ENCODE measurements at places on chromosomes 2 and 18.
A peak's percentile ranks its signal among the peaks of the same experiment; 100 is the strongest.

GRCh38 chr2:143839456-143839855 lies 680.5 kb downstream of the ZEB2 start:
- H3K4me3 ChIP-seq: no peak overlapping the region
- no peak overlapping the region for H3K27ac ChIP-seq
- DNase-seq: no peak
- H3K4me1 ChIP-seq: no peaks in the 10 kb centered on the region
- no peaks in the 10 kb centered on the region for H3K27me3 ChIP-seq

GRCh38 chr2:27596627-27597026 lies 13.8 kb downstream of the ZNF512 start:
- no peak for DNase-seq
- no peaks in the 10 kb centered on the region for H3K27me3 ChIP-seq
- H3K27ac ChIP-seq: no peak overlapping the region
- H3K36me3 ChIP-seq: peaks cover 58% of the 10 kb centered on the region
- H3K4me1 ChIP-seq: peaks cover 7% of the 10 kb centered on the region

GRCh38 chr18:79387615-79388014 lies 8.1 kb upstream of the NFATC1 start:
- peaks cover 3% of the 10 kb centered on the region for H3K27me3 ChIP-seq
- no peak overlapping the region for H3K27ac ChIP-seq
- H3K36me3 ChIP-seq: no peaks in the 10 kb centered on the region
- H3K4me1 ChIP-seq: peaks cover 2% of the 10 kb centered on the region
- H3K4me3 ChIP-seq: no peak overlapping the region

- no peak for DNase-seq
- H3K4me3 ChIP-seq: no peak overlapping the region
- H3K27ac ChIP-seq: no peak overlapping the region
- H3K36me3 ChIP-seq: no peaks in the 10 kb centered on the region
- no peaks in the 10 kb centered on the region for H3K27me3 ChIP-seq
These were observed 61.8 kb upstream of the CCDC85A start for GRCh38 chr2:56121995-56122394.

DNA sequence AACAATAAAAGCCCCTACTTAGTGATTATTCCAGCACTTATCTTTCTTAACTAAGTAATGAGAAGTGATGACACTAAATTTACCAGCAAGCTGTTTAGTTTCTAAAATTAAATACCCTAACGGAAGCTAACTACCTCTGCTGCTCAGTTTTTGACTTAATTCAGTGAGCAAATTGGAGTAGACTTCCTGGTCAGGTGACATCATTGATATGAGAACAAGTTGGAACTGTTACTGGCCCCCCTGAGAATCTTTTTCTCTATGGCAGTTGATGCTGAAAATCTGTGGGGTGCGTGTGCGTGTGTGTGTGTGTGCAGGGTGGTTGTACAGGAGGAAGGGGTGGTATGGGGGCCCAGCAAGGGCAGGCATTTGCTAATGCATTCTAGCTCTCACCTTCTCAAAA lies 35.5 kb upstream of the BMP10 start:
- H3K27me3 ChIP-seq: no peaks in the 10 kb centered on the region
- no peak overlapping the region for H3K4me3 ChIP-seq
- no peak overlapping the region for H3K27ac ChIP-seq

DNA sequence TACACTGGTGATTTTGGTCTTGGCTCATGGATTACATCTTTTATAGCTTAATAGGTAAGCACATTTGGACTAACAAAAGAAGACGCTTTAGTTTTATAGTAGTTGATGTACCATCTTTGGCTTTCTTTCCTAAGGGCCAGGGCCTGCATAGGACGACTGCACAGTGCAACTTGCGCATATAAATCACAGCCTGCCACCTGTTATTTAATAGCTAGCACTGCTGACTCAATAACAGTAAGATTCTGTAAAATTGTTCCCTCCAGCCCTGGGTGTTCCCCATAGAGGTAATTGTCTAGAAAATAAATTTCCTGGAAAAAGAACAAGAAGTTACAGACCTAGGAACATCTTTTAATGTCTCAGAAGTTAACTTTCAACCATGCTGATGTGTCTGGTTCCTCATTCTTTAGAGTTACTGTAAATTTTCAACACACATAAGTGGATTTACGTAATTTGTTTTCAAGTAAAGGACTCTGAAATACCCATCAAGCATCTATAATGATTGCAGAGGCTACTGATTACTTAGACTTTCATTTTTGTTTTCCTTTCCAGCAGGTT lies 594.2 kb upstream of the NXPH2 start:
- no peak overlapping the region for H3K4me3 ChIP-seq
- no peaks in the 10 kb centered on the region for H3K27me3 ChIP-seq
- no peaks in the 10 kb centered on the region for H3K36me3 ChIP-seq
- no peak overlapping the region for H3K27ac ChIP-seq
- H3K4me1 ChIP-seq: no peaks in the 10 kb centered on the region

- H3K27me3 ChIP-seq: no peaks in the 10 kb centered on the region
- no peak for DNase-seq
- no peak overlapping the region for H3K27ac ChIP-seq
- H3K4me3 ChIP-seq: no peak overlapping the region
These were observed 435.6 kb downstream of the TDRD15 start for GRCh38 chr2:21559351-21559750.

GRCh38 chr2:74892609-74893008 lies 58.7 kb downstream of the HK2 start:
- H3K27ac ChIP-seq: no peak overlapping the region
- H3K4me3 ChIP-seq: no peak overlapping the region
- H3K4me1 ChIP-seq: no peaks in the 10 kb centered on the region
- DNase-seq: no peak
- H3K27me3 ChIP-seq: no peaks in the 10 kb centered on the region

GRCh38 chr2:47869859-47870595 lies 36.3 kb downstream of the FBXO11 start:
- H3K36me3 ChIP-seq: peaks cover 3% of the 10 kb centered on the region
- no peak overlapping the region for H3K27ac ChIP-seq
- no peak overlapping the region for H3K4me3 ChIP-seq
- H3K4me1 ChIP-seq: peaks cover 82% of the 10 kb centered on the region

DNA sequence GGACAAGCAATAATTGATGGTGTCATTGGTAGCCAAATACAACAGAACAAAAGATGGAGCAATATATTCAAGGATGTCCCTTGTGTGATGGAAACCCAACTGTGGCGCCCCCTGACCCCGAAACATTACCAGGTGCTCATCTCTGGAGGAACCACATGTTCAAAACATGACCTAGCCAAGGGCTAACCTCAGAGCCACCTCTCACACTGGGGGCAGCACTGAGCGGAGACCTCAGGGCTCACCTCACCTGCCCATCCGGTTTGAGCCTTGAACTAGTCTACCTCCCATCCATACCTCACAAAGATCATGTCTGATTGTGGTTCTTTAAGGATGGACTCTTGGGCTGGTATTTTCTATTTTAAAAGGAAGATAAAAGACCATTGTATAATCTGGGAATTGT lies 314.4 kb upstream of the CDH7 start:
- H3K36me3 ChIP-seq: no peaks in the 10 kb centered on the region
- H3K4me1 ChIP-seq: no peaks in the 10 kb centered on the region
- no peak for DNase-seq
- no peaks in the 10 kb centered on the region for H3K27me3 ChIP-seq

DNA sequence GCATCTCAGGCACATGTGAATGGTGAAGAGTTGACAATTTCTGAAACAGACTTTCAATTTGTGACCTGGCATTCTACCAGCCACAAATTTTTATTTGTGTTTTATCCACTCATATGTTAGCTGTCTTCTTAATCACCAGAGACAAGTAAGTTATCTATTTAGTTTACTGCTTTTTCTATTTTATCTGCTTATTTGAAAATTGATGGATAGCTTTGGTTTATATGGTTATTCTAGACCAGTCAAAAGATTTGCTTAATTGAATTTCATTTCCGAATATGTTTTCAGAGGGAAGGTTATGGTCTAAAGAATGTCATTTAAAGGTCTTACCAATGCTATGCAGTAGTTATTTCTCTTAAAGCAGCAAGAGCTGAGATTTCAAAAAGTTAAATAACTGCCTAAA lies 43.5 kb upstream of the LRRTM1 start:
- no peak overlapping the region for H3K4me3 ChIP-seq
- no peak overlapping the region for H3K27ac ChIP-seq
- H3K4me1 ChIP-seq: no peaks in the 10 kb centered on the region
- no peaks in the 10 kb centered on the region for H3K27me3 ChIP-seq
- H3K36me3 ChIP-seq: no peaks in the 10 kb centered on the region

DNA sequence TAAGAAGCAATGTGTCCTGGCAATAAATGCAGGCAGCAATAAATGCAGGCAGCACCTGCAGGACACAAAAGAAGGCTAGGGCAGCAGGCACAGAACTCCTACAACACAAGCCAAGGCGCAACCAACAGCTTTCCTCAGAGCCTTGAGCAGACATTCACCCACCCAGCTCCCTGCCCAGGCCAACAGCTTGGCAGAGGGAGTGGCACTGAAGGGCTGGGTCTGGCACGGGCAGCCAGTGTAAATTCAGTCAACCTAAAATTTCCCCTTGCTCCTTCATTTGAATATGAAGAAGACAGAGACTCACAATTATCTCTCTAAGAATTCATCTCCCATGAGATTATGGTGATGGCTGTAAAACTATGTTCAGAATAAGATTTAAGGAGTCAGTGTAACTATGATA lies 35.4 kb downstream of the AAK1 start:
- H3K27ac ChIP-seq: no peak overlapping the region

GRCh38 chr2:30361751-30362394 lies 85.2 kb upstream of the LCLAT1 start:
- H3K27ac ChIP-seq: no peak overlapping the region
- H3K27me3 ChIP-seq: no peaks in the 10 kb centered on the region
- DNase-seq: no peak
- no peaks in the 10 kb centered on the region for H3K36me3 ChIP-seq

DNA sequence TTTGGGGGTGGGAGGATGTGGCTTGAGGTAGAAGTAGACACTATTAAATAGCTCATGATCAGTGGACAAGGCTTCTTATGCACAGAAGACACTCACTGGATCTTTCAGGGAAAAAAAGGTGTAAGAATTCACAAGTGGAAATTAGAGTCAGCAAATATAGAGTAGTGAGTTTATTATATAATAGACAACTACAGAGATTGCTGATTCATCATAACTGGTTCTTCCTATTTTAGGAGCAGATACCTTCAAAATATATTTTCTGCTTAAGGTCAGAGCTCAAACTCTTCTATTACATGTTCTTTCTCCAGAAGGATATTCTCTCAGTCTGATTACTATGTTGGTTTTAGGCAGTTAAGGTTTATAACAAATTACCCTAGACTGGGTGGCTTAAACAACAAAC lies 646.9 kb upstream of the CDH7 start:
- H3K36me3 ChIP-seq: no peaks in the 10 kb centered on the region
- no peak overlapping the region for H3K4me3 ChIP-seq
- H3K27me3 ChIP-seq: no peaks in the 10 kb centered on the region
- H3K27ac ChIP-seq: no peak overlapping the region

GRCh38 chr18:51908598-51908944 lies 431.4 kb upstream of the DCC start:
- no peaks in the 10 kb centered on the region for H3K27me3 ChIP-seq
- DNase-seq: no peak
- H3K4me1 ChIP-seq: no peaks in the 10 kb centered on the region
- no peak overlapping the region for H3K27ac ChIP-seq
- H3K36me3 ChIP-seq: no peaks in the 10 kb centered on the region

DNA sequence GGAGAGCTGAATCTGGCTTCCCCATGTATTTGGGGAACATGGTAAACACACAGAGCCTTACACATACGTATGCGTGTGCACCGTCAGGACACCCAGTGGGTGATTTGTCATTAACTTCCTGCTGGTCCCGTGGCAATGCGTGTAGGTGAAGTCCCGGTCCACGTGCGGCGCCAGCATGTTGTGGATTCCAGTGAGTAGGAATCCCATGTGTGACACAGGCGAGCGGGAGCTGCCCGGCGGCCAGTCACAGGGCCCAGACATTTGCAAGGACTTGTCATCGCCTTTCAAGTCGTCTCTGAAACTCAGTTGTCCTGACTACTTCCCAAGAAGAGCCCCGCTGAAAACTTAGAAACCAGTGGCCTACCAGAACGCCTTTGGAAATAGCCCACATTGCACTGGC lies 102.0 kb downstream of the RNF144A start:
- H3K27me3 ChIP-seq: no peaks in the 10 kb centered on the region
- H3K36me3 ChIP-seq: peaks cover 18% of the 10 kb centered on the region
- no peak overlapping the region for H3K4me3 ChIP-seq
- peaks cover 11% of the 10 kb centered on the region for H3K4me1 ChIP-seq

- no peak overlapping the region for H3K27ac ChIP-seq
- H3K4me1 ChIP-seq: peaks cover 32% of the 10 kb centered on the region
- no peak for DNase-seq
- H3K36me3 ChIP-seq: no peaks in the 10 kb centered on the region
These were observed 287.0 kb downstream of the ICOS start for GRCh38 chr2:204223544-204223943.

DNA sequence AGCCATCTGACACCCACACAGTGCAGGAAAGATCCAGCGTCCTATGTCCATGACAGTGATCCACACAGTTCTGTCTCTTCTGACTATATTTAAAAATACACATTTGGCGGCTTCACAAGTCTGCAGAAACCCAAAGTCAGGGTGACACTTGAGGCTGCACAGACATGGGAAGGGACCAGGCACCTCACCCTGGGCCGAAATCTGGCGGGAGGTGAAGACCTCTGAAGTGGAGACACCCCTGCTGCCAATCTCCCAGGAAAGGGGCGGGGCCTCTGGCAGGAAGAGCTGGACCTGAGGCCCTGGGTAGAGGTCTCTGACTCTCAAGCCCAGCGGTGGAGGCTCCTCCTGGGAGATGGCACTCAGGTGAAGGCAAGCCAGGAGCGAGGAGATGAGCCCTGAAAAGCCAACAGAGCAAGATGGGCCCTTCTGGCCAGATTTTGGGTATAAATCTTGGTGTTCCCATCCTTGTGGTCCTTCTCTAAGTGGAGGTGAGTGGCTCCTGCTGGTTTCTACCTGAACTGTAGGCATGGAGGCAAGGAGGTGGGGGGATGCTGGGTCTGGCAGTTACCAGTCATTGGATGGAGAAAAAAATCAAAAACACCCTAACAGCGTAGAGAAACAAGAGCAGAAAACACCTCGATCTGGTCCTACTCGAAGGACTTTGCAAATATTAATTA lies 248.4 kb downstream of the HDAC4 start:
- H3K27me3 ChIP-seq: no peaks in the 10 kb centered on the region
- DNase-seq: peak; percentile 17
- H3K4me1 ChIP-seq: peaks cover 6% of the 10 kb centered on the region
- no peak overlapping the region for H3K27ac ChIP-seq
- peaks cover 90% of the 10 kb centered on the region for H3K36me3 ChIP-seq

DNA sequence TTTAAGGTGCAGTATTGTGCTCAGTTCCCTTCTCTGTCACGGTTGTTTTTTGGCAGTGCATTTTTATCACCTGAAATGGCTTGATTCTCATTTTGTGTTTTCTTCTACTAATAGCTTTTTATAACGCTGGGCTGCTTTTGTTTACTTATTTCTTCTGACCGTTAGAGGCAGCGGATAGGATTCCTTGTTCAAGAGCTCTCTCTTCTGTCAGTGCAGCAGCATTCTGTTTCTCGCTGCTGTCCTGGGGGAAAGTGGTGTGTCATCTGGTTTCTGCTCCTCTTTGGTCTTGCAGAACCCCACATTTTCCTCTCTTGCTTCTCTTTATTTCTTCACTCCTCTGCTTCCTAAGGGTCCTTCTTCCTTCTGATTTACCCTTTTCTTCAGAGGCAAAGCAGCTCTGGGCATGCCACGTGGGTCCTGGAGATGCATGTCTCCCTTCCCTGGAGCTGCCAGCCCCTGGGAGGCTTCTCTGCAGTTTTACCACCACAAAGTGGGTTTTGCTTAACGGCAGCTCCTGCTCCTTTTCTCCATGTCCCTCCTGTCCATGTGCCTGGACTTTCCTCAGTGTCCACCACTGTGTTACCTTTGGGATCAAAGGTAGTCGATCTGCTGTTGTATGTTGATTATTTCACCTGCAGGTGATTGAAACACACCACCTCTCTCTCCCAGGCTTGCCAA lies 47.3 kb upstream of the SNTG2 start:
- no peak overlapping the region for H3K4me3 ChIP-seq
- no peaks in the 10 kb centered on the region for H3K36me3 ChIP-seq
- no peaks in the 10 kb centered on the region for H3K4me1 ChIP-seq
- H3K27ac ChIP-seq: no peak overlapping the region
- no peak for DNase-seq

Measured in stomach (tissue), 19 donors.